Osteocyte (in vitro differentiated cells): ENCODE measurements at places on chromosomes 16 and 17. TPM values are rescaled to one million over a fixed set of nuclear protein-coding genes. Genes with fewer than 3 reads are reported as not detected.

GRCh38 chr17:64028874-64029464, 8.5 kb upstream of the ICAM2 start:
- DNase-seq, result no peak

DNA sequence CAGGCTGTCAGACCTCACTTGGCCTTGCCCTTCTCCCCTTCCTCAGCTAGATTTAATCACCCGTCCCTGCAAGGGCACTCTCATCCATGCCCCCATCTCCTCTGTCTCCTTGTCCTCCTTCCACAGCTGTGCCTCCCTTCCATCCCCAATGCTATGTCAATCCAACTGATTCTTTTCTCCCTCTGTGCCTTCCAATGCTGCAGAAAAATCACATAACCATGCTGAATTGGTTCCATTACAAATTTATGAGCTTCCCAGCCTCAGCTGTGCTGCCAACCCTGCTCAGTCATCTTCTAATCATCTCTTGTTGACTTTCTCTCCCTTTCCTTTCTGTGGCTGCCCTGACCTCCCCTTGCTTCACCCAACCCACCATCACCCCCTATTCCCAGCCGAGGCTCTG, 56.3 kb upstream of the PIRT start:
- DNase-seq, result no peak

GRCh38 chr16:70448075-70448474, 6.3 kb upstream of the FCSK start:
- DNase-seq, result no peak

DNA sequence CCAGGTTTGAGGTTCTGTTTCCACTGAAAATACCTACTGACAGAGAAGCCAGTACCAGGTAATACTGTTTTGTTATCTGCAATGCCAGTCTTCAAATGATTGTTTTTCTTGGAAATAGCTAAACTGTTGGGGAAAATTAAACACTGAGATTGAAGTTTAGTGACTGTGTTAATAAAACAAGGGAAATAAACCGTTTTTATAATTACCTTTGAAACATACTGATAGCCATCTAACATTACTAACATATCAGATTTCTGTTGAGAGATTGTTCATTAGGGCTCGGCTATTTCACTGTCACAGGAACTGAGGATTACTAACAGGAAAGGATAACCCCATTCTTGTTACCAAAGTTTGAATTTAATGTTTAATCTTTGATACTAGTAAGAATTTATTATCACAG, 42.1 kb downstream of the CYB5B start:
- no peak for DNase-seq

- no peak for DNase-seq
These were observed 17.5 kb downstream of the COG7 start for GRCh38 chr16:23435500-23435899.

DNA sequence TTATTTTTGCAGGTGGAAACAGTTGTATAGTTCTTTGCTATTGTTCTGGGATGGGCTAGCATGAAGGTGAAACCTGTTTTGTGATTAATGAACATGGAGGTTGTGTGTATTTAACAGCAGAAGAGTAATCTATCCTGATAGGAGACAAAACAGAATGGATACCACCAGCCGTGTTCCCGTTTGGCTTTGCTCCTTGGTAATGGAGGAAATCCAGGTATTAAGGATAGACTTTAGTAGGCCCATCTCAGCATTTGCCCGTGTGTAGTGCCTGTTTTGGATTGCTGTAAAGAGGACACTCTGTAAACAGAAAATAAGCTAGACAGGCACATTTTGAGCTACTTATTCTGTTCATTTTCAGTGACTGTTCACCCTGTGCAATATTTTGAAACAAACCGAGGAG, 215.1 kb downstream of the RBFOX1 start:
- no peak for DNase-seq

DNA sequence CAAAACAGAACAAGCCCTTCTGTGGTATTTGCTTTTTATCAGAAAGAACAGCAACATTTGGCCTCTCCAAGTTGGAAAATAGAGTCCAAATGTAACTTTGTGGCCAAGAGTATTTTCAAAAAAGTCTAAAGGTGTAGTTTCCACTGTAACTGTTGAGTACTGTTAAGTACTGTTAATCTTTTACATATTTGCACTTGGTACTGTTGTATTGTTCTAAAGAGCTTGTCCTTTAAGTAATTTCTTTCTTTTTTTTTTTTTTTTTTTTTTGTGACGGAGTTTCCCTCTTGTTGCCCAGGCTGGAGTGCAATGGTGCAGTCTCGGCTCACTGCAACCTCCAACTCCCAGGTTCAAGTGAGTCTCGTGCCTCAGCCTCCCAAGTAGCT, 21.5 kb downstream of the LDAF1 start:
- DNase-seq, result no peak

- no peak for DNase-seq
These were observed 102.8 kb upstream of the CCL1 start for GRCh38 chr17:34465789-34466188.

DNA sequence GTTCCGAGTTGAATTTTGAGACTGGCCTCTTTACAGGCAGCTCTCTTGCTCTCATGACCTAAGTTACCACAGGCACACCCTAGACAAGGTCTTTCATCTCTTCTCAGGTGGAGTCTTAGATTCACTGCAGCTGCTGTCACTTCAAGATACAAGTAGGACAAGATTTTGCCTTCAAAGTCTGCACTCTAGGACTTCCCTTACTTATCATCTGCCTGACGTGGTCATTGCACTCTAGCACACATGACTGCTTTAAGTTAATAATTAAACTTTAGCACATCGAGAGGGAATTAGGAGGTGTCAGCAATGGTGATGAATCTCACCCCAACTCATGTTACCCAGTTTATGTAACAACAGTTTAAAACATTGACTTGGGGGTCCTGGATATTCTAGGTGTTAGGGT, 25.6 kb downstream of the RNF135 start:
- DNase-seq, result no peak

DNA sequence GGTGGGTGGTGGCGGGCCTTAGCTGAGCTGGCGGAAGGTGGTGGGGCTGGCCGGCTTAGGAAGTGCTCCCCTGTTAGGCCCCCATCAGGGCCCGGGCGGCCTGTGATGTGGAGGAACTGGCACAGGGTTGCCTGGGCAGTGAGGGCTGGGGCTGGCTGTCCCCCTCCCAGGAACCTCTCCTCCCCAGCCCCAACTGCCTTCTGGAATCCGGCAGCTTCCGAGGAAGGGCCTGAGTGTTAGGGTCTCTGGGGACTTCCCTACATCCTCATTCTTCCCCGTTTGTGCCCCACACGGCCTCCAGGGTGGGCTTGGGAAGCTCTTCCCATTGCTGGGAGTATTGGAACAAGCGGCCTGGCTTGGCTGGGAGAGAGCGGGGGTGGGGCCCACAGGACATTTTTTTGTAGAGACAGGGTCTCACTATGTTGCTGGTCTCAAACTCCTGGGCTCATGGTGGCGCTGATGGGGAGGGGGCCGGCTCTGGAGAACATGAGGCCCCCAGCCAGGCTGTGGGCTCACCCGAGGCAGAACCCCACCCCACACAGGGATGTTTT, 89.9 kb upstream of the CIBAR2 start:
- no peak for DNase-seq

CLEC19A gene
- not detected in 2 replicates for total RNA-seq

EMP2 gene
- 4.7 and 5.9 TPM in 2 replicates for total RNA-seq

LDHD gene
- 1.2 and 1.3 TPM in 2 replicates for total RNA-seq

HSD17B2 gene
- 0.40 TPM in 1 of 2 replicates, not detected in the other for total RNA-seq

KRT31 gene
- total RNA-seq, result not detected in 2 replicates

MMD gene
- total RNA-seq, result 9.2 and 10.3 TPM in 2 replicates
